Activated effector memory CD4-positive, alpha-beta T cell treated with anti-CD3 and anti-CD28 coated beads, Interleukin-2, amount 50 U/mL, for 16 hours (primary cell): ENCODE measurements at places on chromosomes 6 and 20.

- DNase-seq = no peak
Measured at GRCh38 chr6:134619789-134620188, 301.9 kb upstream of the SGK1 start.

GRCh38 chr6:132498638-132499037, 14.3 kb downstream of the STX7 start:
- no peak for DNase-seq

DNA sequence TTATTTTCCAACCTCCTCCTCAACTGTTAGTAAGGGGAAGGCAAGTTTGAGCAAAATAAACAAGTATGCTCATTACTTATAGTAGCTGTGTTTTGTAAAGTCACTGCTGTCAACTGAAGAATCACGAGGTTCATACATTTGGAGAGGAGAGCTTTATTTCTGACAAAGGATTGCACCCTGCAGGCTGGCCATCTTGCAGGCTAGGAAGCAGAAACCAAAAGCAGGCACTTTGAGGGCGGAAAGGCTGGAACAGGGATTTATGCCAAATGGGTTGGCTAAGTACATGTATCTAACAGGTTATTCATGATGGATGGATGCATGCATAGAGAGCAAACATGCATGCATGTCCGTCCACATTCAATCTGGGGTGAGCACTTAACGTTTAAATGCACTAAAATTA, 46.7 kb downstream of the PSMB1 start:
- no peak for DNase-seq

DNA sequence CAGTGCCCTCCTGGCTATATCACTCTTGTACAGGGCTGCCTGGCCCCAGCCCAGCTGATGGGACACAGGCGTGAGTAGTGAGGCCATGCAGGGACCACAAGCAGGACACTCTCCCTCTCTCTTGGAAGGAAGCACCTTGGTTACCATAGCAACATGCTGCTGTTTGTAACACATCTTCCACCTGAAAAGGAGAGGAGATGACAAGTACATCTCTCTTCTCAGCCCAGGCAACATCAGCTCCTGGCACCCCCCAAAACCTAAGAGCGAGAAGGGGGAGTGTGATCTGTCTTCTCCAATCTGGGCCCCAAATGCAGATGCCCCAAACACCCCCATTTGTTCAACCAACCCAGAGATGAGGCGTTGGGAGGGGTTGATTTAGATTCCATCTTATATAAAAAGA, 49.9 kb downstream of the KCNB1 start:
- no peak for DNase-seq

- no peak for DNase-seq
Measured at GRCh38 chr6:67666177-67666964, 968.7 kb upstream of the ADGRB3 start.

DNA sequence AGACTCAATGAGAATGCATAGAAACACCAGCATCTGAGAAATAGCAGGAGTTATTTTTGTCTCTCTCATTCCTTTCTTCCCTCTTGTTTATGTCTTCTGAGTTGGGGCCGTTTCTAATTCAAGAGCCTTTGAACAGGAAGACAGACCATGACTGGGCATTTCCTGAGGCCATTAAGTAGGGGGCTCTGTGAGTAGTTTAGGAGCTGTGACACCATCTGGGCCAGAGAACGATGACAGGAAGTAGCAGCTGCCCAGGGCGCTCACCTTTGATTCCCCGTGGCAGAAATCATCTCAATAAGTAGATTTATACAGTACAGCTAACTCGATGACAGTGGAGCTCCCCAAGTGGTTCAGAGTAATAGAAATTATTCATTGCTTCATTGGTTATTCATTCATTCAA, 298.4 kb upstream of the PLN start:
- DNase-seq = no peak

- DNase-seq = no peak
Measured at GRCh38 chr6:122702841-122703240, 76.7 kb upstream of the FABP7 start.

GRCh38 chr20:59438201-59438600, 137.8 kb downstream of the EDN3 start:
- no peak for DNase-seq

- DNase-seq = no peak
Measured at GRCh38 chr6:124928851-124929250, 33.4 kb upstream of the RNF217 start.

- DNase-seq = no peak
Measured at GRCh38 chr6:42383421-42384205, 68.1 kb downstream of the TRERF1 start.
